ENCODE measurements at places on chromosomes 7 and 10. TPM values are rescaled to one million over a fixed set of nuclear protein-coding genes. Genes with fewer than 3 reads are reported as not detected.

DNA sequence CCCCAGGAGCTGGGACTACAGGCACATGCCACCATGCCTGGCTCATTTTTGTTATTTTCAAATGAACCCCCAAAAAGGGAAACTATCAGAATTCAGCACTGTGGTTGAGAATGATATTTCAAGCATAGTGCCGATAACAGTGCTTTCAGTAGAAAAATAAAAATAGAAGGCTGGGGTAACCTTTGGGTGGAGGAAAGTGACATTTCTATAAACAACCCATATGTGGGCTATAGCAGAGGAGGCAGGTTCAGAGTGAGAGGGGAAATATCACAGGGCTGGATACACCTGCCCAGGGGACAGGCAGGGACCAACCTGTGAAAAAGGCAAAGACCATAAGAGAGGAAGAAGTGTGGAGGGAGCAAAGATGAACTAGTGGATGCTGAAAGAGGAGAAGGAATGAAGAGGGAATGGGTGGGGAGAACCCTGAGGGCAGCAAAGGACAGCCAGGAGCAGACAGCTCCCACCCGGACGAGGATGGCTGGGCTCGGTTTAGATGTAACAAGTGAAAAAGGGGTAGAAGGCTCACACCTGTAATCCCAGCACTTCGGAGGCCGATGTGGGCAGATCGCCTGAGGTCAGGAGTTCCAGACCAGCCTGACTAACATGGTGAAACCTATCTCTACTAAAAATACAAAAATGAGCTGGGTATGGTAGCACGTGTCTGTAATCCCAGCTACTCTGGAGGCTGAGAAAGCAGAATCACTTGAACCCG, 56.5 kb downstream of the MAP3K8 start:
- no peak for DNase-seq

GRCh38 chr7:4205828-4206227, 476.3 kb upstream of the FOXK1 start:
- DNase-seq = no peak

DNA sequence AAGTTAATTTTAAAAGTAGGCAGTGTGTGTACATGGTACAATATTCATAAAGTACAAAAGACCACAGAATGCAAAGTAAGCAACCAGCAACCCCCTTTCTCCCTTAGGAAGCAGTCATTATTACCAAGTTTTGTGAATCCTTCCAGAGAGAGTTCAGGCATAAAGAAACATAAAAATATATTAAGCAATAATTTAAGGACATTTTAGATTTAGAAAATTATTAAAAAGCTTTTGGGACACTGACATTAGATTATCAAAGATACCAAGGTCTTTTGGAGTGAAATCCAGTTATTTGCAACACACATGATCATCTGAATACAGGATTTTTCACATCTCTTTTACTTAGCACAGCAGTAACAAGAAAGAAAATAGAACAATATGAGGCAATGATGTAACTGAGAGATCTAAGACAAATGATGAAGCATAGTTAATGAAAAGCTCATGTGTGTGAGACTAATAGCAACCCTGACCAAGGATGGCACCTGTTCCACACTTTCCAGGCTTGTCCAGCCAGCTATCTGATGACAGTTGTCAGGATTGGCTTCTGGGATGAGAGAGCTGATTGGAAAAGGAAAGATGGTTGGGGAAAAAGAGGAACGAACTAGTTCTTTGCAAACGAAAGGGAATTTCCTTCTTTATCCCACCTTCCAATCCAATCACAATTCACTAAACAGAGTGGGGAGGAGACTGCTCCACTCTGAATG, 115.5 kb upstream of the LAMB4 start:
- DNase-seq = no peak

STEAP1 gene
- 5.8 TPM for total RNA-seq

DNA sequence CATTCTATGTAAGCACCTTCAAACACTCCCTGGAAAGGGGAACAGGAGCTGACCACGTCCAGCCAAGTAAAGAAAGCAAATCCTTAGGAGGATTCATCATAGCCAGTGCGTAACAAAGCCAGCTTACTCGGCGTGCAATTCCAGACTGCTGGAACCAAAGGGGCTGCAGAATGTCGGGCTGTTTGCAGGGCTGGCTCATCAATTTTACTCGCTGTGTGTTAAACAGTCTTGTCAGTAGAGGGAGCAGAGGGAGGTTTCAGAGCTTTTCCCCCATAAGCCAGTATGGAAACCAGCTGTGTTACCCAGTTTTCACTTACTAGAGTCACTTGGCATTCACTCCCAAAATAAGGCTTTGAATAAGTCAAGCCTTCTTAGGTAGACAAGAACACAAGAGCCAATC, 127.1 kb downstream of the KMT2E start:
- no peak for DNase-seq

SCD gene
- total RNA-seq = 35.2 TPM

DNA sequence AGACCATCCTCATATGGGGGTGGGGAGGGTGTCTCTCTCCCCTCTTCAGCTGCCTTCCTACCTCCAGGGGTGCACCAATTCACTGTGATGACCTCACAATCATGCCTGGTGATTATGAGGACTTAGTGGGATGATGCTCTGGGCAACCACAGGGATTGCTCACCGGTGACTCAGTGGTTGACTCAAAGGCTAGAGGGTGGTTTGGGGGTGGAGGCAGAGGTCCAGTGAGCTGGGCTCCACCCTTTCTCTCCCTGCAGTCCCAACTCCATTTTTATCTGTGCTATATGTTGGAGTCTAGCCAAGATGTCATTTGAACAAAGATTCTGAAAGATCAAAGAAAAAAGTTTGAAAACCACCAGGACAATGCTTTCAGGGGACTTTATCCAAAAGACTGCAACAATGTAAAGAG, 286.9 kb downstream of the KCNMA1 start:
- no peak for DNase-seq

Data from urinary bladder (tissue), 4 donors.